ENCODE measurements at places on chromosomes 12 and 14.

GRCh38 chr12:26120561-26121274 is 4.1 kb downstream of the BHLHE41 start:
- no peak for DNase-seq

DNA sequence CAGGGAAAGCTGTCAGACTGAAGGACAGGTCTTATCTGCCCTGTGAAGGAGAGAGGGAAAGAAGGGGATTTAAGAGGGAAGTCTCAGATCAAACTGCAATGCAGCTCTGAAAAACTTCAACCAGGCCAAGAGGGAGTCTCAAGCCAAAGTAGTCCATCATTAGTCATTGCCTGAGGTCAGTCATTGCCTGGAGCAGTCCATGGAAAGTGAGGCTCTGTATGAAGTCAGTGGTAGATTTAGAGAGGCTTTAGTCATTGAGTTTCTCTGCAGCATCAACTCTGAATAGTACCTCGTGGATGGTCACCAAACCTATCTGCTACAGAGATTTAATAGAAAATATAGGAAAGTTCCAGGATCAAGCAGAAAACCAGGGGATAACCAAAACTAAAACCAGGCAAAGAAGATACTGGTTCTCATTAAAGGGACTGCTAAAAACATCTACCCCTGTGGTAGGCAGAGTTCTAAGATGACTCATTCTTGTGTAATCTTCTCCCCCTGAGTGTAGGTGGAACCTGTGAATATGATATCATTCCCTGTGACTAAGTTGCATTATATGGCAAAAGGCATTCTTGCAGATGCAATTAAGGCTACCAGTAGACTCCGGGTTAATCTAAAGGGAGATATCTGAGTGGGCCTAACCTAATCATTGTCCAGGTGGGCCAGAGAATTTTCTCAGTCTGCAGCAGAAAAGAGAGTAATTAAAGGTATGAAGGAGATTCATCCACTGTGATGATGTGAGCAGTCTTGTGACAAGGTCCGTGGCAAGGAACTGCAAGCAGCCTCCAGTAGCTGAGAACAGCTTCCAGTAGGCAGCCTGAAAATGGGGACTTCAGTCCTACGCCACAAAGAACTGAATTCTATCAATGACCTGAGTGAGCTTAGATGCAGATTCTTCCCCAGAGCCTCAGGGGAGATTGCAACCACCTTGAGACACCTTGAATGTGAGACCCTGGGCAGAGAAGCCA is 123.1 kb downstream of the GALC start:
- DNase-seq: no peak

DNA sequence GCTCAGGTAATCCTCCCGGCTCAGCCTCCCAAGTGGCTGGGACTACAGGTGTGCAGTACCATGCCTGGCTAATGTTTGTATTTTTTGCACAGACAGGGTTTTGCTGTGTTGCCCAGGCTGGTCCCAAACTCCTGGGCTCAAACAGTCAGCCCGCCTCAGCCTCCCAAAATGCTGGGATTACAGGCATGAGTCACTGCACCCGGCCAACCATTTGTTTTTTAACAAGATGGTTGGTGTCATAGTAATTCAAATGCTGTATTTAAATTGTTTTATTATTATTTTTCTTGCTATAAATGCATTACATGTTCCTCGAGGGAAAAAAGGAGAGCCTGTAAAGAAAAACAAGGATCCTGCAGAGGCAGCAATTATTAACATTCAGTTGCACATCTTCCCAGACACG is 83.9 kb downstream of the EP400 start:
- DNase-seq: no peak

- no peak for DNase-seq
These were observed 536 bp downstream of the TM7SF3 start for GRCh38 chr12:27013611-27014084.

DNA sequence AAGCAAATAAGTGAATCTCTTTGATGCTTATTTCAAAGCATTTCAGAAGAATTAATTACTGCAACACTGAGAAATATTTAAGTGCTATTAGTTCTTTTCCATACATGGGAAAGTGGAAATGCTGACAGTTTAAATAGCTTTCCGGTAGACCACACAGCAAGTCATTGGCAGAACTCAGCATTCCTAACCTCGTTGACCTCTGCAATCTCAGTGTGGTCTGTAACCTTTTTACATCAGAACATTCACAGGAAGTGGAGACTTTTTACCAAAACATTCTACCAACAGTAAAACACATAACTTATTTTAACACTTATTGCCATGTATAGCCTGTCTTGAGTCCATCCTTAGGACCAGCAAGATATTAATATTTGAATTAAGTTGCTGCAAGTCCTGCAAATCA is 249.5 kb upstream of the DCN start:
- DNase-seq: no peak

GRCh38 chr14:68998062-68998461 is 19.0 kb upstream of the ACTN1 start:
- DNase-seq: no peak

- no peak for DNase-seq
These were observed 488.8 kb upstream of the CCDC196 start for GRCh38 chr14:65997347-65997746.

DNA sequence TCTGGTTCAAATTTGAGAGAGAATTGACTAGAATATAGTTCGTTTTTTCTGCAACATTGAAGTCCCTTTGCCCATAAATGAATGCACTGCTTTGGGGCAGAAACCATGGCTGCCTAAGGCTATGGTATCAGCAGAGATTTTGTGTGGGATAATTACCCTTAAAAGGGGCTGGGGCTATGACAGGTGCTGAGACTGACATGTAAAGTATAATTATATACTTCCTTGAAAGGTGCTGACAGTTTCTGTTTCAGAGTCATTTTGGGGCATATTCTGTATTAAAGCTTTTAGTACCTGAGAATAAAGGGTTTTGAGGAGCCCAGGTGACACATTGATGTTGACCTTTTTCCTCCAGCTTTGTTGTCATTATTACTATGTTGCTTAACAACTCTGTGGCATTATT is 150.3 kb upstream of the PTPRQ start:
- no peak for DNase-seq

Data from CD4-positive, alpha-beta T cell treated with Interleukin-15 for 1 hour (primary cell).